Stimulated activated CD8-positive, alpha-beta memory T cell treated with anti-CD3 and anti-CD28 coated beads, Interleukin-4, amount 100 ng/mL, for 4 hours (primary cell): ENCODE measurements at places on chromosomes 3 and 15.

GRCh38 chr15:75091814-75092213 lies 68.4 kb downstream of the PPCDC start:
- DNase-seq = no peak

DNA sequence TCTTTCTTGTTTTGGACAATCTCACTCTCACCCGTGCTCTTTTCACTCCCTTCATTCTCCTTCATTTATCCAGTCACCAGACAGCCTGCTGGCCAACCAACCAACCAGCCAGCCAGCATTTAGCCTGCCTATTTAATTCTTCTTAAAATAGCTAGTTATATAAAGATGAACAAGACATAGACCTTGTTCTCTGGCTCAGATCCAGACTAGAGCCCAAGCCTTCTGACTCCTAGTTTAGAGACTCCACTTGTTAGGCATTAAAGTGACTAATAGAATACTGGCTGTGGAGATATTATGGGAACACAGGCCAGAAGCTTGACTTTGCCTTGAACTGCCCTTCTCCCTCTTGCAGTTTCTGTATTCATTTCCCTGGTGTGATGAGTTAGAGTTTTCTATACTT lies 215.3 kb upstream of the THRB start:
- no peak for DNase-seq

- no peak for DNase-seq
These were observed 34.1 kb downstream of the WHAMM start for GRCh38 chr15:82843566-82843965.

DNA sequence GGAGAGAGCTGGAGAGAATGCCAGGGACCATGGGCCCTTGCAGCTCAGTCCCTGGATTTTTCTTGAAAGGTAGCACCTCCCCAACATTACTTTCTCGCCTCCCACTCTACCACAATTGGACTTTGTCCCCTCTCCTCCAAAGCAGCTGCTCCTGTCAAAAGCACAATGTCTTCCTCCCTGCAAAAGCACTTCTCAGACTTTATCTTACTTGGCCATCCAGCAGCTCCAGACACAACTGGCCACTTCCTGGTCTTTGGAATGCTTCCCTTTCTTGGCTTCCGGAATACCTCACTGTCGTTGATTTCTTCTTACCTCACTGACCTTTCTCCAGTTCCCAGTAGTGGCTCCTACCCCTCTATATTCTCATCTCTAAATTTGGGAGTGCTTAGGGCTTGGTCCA lies 134.6 kb upstream of the PROK2 start:
- DNase-seq = no peak

- no peak for DNase-seq
These were observed 14.7 kb downstream of the FILIP1L start for GRCh38 chr3:100099621-100100020.

DNA sequence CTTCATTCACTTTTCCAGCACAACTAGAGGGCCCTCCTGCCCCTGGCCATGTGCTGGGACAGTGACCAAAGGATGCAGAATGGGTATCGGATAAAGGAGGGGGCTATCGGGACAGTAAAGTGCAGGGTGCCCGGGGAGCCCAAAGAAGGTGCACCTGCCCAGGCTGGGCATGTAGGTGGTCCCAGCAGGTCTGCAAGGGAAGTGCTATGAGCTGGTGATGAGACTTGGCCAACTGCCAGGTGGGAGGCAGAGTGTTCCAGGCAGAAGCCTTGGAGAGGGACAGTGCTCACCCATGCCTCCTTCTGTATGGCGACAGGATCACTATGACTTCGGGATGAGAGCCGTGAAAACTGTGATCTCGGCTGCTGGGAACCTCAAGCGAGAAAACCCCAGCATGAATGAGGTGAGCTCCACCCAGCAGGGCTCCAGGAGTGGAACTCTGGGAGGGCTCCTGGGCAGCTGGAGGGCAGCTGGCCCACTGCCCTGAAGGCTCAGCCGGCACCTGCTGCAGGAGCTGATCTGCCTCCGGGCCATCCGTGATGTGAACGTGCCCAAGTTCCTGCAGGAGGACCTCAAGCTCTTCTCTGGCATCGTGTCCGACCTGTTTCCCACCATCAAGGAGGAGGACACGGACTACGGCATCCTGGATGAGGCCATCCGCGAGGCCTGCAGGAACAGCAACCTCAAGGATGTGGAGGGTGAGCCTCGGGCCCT lies 48.4 kb downstream of the DNAH1 start:
- DNase-seq = no peak

DNA sequence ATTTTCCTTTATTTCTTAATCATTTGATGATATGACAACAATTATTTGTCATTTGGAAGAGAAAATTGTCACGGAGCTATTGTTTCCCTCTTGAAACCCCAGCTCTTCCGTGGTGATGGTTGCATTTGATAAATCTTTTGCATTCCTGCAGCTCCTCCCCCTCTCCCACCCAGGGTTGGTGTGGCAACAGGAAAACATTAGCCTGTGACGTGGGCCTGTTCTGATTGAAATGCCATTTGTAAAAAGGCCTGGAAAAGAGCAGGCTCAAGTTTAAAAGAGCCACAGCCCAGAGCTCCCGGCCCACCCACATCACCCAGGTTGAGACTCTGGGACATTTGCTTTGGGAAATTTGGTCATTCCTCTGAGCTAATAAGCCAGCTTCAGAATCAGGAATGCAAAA lies 282.5 kb downstream of the RPLP1 start:
- DNase-seq = no peak

DNA sequence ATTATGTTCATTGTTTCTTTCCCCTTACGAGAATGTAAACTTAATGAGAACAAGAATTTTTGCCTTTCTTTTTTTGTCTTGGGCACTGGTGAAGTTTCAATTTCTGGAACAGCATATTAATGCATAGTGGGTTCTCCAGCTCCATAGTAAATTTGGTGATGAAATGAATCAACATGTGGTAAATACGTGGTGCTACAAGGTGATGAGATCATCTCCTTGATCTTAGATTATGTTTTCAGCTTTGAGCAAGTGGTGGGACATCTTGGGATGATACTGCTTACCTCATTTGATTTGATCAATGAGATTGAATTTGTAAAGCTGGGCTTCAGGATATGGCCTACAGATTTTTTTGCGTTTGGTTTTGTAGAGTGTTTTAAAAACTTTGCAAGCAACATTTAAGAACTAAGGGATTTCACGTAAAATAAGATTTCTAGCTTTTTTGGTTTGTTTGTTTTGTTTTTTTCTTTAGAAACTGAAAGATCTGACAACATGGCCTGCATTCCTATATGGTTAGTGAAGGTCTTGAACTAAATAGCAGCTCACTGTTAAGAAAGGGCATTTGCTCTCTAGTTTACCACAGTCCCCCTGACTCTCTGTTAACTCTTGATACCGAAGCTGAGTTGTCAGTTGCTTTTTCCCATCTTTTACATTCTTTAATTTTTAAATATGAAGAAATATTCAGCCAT lies 45.6 kb downstream of the FNDC3B start:
- no peak for DNase-seq

DNA sequence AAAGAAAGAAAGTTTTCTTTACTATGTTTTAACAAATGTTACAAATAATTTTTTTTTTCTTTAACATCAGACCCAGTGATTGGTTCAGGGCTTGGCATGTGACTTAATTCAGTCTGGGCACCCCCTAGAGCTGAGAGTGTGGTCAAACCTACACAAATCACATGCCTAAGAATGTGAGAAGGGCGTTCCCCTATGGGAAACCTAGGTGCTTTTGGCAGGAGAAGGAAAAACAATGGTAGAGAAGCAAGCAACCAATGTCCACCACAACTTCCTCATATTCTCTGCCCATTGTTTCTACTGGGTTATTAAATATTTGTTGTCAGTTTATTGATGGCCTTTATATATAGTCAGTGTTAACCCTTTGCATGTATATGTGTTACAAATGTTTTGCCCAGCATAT lies 21.4 kb upstream of the PIAS1 start:
- DNase-seq = no peak

- no peak for DNase-seq
These were observed 2.6 kb upstream of the HHATL start for GRCh38 chr3:42705058-42705767.

DNA sequence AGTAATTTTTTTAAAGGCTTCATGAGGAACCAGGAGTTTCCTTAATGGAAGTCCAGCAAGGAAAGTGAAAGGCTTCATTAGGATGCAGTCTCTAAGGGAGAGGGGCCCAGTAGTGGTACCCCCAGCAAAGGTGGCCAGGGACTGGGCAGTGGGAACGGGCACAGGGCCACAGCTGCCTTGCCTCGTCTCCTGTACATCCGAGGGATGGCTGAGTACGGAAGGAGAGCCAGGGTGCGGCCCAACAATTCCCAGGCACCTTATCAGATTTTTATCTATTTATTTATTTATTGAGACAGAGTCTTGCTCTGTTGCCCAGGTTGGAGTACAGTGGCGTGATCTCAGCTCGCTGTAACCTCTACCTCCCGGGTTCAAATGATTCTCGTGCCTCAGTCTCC lies 14.5 kb downstream of the SEMA3G start:
- DNase-seq = no peak

GRCh38 chr3:130048726-130049125 lies 32.9 kb upstream of the ALG1L2 start:
- no peak for DNase-seq

DNA sequence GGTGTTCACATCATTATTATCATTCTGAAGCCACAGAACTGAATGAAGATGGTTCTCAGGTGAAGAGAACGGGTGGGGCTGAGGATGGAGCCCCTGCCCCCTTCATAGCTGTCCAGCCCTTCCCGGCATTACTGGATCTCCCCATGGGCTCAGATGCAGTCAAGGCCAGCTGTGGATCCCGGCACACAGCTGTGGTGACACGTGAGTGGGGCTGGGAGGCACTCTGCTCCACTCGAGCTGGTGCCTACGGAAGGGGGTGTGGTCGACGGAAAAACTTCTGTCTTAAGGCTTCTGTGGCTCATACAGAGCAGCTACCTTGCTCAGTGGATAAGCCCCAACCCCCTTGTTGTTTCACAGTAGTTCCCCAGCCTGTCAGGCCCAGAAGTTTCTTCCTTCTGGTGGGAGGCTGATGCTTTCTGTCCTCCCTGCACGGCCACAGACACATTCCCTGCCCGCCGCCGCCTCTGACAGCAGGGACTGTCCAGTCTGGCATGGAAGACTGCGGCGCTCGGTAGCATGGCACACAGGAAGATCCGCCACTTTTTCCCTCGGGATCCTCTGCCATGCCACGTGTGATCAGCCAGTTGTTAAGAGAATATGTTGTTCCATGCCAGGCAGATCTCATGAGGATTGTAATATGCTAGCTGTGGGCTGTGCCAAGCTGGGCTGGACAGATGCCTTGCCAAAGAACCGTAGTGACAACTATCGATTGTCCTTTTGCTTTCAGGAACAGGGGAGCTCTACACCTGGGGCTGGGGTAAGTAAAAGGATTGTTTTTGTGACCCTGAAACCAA lies 5.8 kb downstream of the RCCD1 start:
- no peak for DNase-seq

- no peak for DNase-seq
These were observed 247.8 kb downstream of the ALCAM start for GRCh38 chr3:105614288-105615030.

DNA sequence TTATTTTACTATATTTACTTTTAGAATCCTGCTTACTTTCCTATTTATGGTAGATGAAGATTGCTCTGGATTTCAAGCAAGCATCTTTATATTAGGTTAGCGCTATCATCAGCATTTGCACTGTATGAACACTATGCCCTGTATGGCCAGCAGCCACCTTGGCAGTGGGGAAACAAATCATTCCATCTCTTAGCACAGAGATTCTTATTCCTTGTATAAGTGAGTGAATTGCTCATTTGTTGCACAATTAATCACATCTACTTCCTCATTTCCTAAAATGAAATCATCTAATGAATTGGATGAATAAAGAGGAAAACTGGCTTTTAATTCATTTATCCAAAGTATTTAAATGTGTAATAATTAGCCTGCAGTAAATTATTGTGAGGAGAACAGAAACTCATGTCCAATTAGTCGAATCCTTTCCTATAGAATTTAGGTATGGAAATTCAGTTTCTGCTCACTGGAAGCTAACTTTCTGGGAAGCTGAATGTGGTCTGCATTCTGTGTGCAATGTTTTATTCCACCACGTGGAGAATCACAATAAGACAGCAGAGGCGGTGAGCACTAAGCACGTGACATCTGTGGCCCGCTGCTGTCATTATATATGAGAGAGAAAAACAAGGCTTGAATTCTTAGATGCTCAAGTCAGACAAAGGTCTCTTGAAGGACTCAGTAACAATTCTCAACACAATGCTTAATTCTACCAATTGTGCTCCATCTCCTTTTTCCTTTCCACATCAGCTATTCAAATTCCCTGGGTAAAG lies 93.4 kb downstream of the PEX5L start:
- no peak for DNase-seq

DNA sequence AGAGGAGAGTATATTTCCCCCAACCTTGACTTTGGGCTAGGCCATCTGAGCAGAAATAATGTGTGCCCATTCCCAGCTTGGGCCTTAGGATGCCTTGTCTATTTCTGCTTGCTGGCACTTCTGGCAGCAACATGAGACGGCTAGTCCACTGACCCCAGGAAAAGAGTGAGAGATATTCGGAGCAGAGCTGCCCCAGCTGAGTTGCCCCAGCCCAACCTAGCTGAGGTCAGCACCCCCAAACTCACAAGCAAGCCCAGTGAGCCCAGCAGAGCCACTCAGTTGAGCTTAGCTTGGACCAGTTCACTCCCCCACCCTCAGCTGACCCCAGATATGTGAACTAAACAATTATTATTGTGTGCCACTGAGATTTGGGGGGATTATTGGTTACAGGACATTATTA lies 20.2 kb downstream of the ITGA11 start:
- no peak for DNase-seq

DNA sequence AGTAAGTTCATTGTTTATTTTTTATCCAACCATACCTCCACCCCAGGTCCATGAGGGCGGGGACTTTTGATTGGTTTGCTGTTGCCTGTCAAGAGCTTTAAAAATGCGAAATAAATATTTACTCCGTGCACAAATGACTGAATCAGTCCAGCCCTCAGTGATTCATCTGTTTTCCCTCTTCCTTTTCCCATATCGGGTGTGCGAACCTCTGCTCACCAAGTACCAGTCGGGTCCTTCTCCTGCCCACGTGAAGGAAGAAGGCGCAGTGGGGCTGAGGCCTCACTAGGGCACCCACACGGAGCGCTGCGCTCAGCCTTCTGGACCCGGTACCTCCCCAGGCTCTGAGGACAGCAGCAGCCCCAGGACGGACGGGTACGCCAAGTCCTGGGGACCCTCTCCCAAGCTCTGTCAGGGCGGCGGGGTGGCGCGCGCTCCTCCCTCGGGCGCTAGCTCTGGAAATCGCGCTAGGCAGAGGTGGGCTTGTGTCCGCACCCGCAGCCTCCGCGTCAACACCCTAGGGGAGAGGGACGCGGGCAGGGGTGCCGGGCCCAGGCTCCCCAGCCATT lies 70.5 kb upstream of the EPHB3 start:
- DNase-seq = no peak

- DNase-seq = no peak
These were observed 372.8 kb downstream of the MAGI1 start for GRCh38 chr3:65665915-65666314.

- DNase-seq = no peak
These were observed 41.3 kb downstream of the ADAMTSL3 start for GRCh38 chr15:83695246-83695645.
